ENCODE measurements at places on chromosomes 11 and 22. TPM values are rescaled to one million over a fixed set of nuclear protein-coding genes. Genes with fewer than 3 reads are reported as not detected.

The MUC2 gene
- total RNA-seq: not detected

The AQP11 gene
- 3.0 TPM for total RNA-seq

The CHADL gene
- 1.1 TPM for total RNA-seq

The PANX3 gene
- total RNA-seq: not detected

The PKDREJ gene
- under 0.01 TPM for total RNA-seq

The CEP164 gene
- 20.0 TPM for total RNA-seq
